ENCODE measurements at places on chromosomes 3 and 15.

GRCh38 chr15:68612979-68613740 is 34.4 kb downstream of the CORO2B start:
- no peak for DNase-seq

DNA sequence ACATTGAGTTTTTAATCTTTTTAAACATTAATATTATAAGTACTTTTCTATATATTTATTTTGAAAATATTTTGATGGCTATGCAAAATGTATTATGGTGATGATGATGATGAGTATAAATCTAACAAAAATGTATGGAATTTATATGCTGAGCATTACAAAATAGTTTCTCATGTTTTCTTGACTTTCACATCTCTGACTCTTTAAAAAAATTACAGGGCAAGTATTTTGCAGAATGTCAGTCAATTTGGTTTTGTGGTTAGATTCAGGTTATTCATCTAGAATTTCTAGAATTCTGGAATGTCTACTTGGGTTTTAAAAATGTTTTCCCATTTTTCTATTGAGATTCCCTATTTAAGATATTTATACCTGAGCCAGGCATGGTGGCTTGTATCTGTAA is 41.7 kb upstream of the ANP32A start:
- no peak for DNase-seq

DNA sequence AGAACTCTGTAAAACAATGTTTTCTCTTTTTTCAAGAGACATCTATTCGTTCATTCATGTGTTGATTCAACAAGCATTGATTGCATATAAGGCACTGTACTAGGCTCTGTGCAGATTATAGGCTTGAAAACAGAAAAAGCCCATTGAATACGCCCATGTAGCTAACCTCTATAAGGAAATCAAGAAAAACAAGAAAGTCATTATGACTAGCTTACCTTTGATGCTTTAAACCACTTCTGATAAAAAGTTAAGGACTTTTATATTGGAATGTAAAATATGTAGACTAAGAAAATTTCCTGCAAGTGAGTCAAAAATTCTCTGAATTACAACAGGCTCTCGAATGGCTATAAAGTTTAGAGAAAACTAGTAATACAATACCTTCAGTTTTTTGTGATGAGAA is 92.5 kb downstream of the BDH1 start:
- no peak for DNase-seq

DNA sequence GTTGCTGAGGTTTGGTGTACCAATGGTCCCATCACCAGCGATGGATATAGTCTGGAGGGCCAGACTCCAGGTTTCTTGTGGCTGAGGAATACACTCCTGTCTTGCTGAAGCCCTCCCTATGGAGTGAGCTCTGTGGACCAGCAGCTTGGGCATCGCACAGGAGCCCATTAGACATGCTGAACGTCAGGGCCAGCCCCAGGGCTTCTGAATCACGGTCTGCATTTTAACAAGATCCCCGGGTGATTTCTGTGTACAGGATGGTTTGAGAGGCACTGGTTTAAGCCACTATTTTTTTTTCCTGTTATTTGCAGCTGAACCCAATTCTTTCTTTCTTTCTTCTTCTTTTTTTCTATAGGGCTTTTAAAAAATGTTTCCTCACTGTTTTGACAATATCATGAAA is 69.5 kb upstream of the XCR1 start:
- DNase-seq, result no peak

DNA sequence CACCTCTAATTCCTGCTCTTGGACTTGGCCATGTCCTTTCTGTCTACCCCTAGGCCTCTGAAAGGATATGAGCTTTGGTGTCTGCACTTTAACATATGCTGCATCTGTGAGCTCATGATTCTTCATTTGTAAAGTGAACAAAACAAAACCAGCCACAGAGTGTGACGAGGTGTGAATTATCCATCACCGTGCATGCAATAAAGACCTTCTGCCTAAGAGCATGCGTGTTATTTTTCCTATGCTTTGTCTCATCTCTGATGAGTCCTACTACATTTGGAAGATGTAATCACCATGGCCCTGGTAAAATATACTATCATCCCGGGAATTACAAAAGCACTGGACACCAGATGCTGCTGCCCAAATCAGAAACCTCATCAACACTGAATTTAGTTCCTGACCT is 103.5 kb upstream of the KCNAB1 start:
- no peak for DNase-seq

GRCh38 chr3:169041677-169042171 is 621.8 kb downstream of the MECOM start:
- DNase-seq, result no peak

- DNase-seq, result no peak
Measured at GRCh38 chr15:75021341-75021740, 2.0 kb upstream of the PPCDC start.

DNA sequence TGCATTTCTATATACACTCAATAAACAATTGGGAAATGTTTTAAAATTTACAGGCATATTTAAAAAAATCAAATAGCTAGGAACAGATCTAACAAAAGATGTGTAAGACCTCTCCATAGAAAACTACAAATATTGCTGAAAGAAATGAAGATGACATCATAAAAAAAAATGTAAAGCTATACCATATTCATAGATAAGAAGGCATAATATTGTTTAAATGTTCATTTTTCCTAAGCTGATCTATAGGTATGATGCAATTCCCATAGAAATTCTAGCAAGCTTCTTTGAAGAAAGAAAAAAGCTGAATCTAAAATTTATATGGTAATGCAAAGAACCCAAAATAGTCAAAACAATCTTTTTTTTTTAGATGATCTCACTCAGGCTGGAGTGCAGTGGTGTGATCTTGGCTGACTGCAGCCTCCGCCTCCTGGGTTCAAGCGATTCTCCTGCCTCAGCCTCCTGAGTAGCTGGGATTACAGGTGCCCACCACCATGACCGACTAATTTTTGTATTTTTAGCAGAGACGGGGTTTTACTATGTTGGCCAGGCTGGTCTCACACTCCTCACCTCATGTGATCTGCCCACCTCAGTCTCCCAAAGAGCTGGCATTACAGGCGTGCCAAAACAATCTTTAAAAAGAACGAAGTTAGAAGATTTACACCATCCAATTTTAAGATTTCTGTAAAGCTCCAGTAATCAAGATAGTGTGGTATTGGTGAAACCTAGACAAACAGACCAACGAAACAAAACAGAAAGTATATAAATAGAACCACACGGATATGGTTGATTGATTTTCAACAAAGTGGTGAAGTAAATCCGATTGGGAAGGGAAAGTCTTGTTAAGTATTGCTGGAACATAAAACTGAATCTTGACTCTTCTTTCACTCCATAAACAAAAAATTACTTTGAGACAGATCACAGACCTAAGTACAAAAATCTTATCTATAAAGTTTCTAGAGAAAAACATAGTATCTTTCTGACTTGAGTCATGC is 6.3 kb upstream of the BHLHE40 start:
- no peak for DNase-seq

GRCh38 chr3:123027292-123028232 is at the start of gene SEMA5B:
Gene SEMA5B (minus strand): TSS chr3:123027763. CDS start chr3:122961263, 66,500 bp downstream.
- DNase-seq, result peak; percentile 38

DNA sequence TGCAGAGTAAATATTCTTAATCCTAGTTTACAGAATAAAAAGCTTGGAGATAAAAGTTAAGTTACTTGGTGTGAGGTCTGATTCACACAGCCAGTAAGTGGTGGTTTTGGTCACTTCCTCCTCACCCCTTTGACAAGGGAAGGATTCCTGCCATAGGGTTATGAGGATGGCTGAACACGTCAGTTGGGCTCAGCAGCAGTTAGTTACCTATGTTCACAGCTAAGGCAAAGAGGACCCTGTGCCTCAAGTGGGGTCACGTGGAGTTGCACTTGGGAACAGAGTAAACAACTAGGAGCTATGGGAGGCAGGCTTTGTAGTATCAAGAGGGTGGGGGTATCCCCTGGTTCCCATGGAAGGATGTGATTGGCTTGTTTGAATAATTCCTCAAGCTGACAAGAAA is 232.2 kb downstream of the UBE2E2 start:
- DNase-seq, result no peak

DNA sequence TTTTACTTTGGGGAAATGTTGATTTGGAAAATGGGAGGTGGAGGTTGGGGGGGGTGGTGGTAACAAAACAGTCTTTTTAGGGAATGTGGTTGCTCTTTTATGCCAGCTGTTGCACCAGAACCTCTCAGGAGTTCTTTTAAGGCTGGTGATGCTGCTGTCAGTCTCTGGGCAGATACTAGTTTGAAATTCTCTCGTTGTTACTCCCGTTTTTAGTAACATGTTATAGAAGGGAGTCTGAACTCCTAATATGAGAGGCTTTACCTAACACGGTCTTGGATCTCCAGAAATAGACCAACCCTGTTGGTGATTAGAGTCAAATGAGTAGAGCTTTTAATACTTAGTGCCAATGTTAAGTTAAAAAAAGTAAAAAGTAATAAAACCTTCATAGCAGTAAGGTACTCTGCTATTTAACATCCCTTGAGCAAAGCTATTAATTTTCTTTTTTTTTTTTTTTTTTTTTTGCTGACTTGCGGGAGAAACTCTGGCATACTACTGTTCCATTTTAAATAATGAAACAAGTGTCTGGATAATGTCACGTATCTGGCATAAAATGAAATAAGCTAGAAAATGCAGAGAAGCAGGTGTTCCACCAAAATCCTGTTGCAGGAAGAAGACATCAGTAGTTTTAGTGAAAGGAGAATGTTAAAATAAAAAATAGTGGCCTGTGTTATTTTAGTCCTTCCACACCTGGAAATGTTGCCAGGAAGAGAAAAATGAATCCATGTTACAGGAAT is 156.7 kb downstream of the CACNA1D start:
- DNase-seq, result no peak

DNA sequence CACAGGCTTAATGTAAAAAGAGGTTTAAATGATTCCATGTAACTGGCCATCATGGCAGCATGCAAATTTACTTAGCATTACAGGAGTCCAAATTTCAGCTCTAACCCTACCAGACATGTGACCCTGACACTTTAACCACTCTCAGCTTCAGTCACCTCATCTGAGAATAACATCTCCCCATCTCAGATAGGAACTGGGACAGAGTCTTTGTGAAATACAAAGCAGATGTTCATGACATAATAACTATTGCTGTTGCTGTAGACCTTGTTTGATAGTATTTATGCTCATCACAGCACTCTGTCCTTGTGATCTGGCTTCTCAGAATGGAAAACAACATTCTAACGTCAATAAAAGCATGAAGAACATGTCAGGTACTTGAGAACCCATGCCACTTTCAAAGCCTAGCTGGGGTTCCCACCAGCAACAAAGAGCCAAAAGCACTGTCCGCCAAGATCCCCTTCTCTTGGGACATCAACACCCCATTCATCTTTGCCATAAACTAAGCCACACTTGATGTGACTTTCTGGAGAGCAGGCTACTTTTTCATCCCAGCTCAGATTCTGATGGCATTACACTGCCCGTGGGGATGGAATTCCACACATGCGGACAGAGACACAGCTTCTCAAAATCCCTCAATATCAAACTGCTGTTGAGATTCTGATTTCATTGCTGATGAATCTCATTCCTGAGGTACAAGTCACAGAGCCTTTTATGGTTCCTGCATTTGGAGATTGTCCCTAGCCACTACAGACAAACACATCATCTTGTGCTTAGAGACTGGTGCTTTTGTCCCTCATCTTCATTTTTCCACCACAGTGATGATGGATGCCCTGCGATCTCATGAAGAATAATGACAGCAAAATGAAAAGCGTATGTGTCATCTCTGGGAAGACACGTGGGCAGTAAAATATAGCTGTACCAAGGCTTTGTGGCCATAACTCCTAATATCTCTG is 202.7 kb downstream of the TNIK start:
- no peak for DNase-seq

GRCh38 chr3:100105501-100105900 is 8.8 kb downstream of the FILIP1L start:
- DNase-seq, result no peak

DNA sequence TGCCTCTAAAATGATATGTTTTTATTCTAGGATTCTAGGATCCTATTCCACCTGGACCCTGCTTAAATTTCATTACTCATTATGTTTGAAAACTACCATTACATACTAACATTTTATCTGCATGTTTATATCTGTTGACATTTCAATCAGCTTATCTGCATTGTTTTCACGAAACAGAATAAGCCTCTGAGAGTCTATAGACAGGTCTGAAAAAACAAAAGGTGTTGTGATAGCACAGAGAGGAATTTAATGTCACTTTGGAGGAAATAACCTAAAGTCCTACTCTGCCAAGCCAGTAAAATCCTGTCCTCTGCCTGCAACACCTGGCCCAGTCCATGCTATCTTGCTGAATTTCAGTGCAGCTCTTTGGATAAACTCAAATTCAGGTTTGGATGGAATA is 315.2 kb downstream of the ZBTB20 start:
- no peak for DNase-seq

GRCh38 chr3:4396006-4396405 is 71.1 kb downstream of the SUMF1 start:
- no peak for DNase-seq

GRCh38 chr3:27022096-27022761 is 347.0 kb downstream of the NEK10 start:
- DNase-seq, result no peak

DNA sequence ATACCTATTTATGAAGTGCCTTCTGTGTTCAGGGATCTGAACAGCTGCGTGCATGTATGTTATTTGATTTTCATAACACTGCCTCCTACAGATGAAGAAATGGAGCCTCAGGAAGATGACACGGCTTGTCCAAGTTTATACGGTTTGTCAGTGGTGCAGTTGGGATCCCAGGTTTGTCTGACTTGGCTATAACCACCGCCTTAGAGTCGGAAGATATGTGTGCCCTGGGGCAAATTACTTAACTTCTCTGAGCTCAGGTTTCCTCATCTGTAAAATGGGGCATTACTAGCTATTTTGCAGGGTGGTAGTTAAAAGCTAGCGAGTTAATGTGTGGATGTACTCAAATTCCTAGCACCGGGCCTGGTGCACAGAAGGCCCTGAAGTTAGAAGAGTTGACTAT is 54.1 kb upstream of the ANP32A start:
- DNase-seq, result no peak

GRCh38 chr3:133300102-133300501 is 99.8 kb upstream of the BFSP2 start:
- no peak for DNase-seq

- no peak for DNase-seq
Measured at GRCh38 chr3:23644099-23644498, 161.7 kb upstream of the UBE2E1 start.

DNA sequence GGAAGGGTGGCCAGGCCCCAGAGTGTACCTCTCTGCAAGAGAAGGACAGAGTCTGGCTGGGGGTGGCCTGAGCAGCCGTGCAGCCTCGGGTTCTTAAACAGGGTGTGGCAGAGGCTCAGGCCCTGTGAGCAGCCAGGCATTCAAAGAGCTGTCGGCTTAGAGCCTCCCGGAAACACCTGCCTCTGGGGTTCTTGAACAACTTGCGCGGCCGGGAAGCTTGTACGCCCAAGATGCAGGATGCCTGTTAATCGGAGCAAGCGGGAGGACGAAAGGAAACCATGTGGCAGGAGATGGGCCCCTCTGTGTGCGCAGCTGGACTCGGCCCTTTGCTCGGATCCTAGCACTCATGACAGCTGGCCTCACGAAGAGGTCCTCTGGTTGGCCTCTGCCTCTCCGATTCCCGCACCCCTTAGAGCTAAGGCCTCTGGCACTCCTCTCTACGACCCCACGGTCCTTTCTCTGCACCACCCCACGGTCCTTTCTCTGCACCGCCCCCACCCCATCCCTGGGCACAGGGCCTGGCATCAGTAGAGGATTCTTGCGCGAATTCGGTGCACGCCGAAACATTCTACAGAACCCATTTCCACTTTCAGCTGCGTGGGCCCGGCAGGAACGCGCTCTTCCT is 23.9 kb upstream of the TXNRD3 start:
- DNase-seq, result no peak
